ENCODE measurements at places on chromosomes 13 and 19. TPM values are rescaled to one million over a fixed set of nuclear protein-coding genes. Genes with fewer than 3 reads are reported as not detected.

DNA sequence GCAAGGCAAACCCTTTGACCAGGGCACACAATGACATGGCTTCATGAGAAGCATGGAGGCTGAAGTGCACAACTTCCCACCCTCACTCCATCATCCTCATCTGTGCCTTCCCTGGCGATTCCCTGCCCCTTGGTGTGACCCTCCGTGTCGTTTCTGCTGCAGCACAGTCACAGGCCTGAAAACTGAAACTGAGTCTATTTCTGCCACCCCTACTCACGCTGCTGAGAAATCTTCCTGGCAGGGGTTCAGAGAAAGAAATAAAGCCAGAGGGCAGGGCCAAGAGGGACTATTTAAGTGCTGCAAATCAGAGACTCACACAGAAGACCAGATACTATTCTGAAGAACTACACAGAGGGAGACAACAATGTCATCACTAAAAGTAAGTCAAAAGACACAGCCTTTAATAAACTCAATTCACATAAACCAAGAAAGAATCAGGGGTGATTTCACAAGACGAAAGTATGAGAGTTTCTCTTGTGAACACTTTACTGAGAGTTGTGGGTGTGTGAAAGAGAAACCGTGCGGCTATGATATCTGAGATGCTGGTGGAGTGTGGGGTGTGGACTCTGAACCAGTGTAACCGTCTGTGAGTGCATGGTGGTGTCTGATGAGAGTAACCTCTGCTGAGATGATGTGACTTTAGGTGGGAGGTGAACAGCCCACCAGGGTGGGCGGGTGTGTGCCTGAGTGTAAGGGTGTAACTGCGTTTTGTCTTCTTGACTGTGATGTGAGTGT is 23.5 kb downstream of the LGALS16 start:
- no peaks in the 10 kb centered on the region for H3K27me3 ChIP-seq
- peak overlapping the region; percentile 85 for H3K27ac ChIP-seq
- H3K4me1 ChIP-seq: peaks cover 8% of the 10 kb centered on the region
- H3K36me3 ChIP-seq: no peaks in the 10 kb centered on the region
- DNase-seq: peak; percentile 60

DNA sequence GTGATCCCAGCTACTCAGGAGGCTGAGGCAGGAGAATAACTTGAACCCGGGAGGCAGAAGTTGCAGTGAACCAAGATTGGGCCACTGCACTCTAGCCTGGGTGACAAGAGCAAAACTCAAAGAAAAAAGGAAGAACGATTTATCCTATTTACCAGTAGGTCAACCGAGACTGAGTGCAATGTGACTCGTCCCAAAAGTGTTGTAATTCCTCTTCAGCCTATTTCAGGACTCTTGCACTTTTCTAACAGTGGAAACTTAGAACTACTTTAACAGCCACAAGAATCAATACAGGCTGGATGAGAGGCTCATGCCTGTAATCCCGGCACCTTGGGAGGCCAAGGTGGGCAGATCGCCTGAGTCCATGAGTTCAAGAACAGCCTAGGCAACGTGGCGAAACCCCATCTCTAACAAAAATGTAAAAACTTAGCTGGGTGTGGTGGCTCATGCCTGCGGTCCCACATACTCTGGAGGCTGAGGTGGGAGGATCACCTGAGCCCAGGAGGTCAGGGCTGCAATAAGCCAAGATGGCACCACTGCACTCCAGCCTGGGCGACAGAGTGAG is 4.3 kb upstream of the NR1H2 start:
- no peaks in the 10 kb centered on the region for H3K27me3 ChIP-seq
- H3K27ac ChIP-seq: no peak overlapping the region
- no peaks in the 10 kb centered on the region for H3K36me3 ChIP-seq

GRCh38 chr19:51361239-51361638 is 4.9 kb downstream of the ETFB start:
- H3K4me3 ChIP-seq: no peak overlapping the region
- H3K36me3 ChIP-seq: no peaks in the 10 kb centered on the region
- H3K27ac ChIP-seq: no peak overlapping the region
- DNase-seq: no peak
- no peaks in the 10 kb centered on the region for H3K27me3 ChIP-seq

GRCh38 chr13:79987761-79988160 is 353.2 kb downstream of the SPRY2 start:
- H3K36me3 ChIP-seq: no peaks in the 10 kb centered on the region
- H3K4me3 ChIP-seq: no peak overlapping the region
- no peak overlapping the region for H3K27ac ChIP-seq

DNA sequence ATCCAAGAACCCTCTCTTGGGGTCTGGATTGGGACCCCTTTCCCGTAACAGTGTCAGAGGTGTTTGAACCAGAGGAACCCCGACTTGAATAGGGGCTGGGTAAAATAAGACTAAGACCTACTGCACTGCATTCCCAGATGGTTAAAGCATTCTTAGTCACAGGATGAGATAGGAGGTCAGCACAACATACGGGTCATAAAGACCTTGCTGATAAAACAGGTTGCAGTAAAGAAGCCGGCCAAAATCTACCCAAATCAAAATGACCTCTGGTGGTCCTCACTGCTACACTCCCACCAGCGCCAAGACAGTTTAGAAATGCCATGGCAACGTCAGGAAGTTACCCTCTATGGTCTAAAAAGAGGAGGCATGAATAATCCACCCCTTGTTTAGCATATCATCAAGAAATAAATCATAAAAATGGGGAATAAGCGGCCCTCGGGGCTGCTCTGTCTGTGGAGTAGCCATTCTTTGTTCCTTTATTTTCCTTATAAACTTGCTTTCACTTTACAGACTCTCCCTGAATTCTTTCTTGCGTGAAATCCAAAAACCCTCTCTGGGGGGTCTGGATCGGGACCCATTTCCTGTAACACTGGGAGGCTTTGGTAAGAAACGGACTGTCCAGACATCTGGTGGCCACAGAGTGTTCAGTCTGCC is 4.4 kb upstream of the SIN3B start:
- H3K27me3 ChIP-seq: no peaks in the 10 kb centered on the region
- peak overlapping the region; percentile 90 for H3K27ac ChIP-seq
- DNase-seq: peak; percentile 96

DNA sequence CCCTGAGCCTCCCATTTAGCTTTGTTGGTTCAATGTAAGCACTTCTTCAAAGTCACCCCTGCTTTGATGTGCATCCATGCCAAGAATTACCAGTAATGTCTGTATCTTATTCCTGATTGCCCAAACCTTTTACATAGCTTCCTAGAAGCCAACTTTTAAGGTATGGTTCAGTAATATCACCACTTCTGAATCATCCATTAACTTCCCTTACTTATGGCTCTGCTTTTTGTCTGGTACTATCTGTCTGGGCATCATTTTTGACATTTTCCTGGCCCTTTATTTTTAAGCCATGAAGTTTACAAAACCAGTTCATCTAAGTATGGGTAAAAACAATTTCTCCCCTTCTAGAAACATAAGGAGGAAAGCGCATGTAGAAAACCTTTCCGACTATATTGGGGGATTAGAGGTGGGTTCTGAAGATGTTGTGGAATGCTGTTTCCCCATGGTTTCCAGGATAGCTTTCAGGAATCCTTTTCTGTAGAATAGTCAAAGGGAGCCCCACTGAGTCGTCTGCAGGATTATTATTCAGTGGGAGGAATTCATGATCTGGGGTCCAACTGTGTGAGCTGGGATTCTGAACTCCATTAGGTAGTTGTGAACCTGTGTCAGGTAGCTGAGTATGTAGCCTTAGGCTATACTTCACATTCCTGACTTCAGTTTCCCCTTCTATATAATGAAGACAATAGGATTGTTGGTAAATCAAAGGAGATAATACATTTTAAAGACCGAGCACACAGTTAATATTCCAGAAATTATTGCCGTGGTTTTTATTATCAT is 163.8 kb downstream of the SUCLA2 start:
- no peak overlapping the region for H3K27ac ChIP-seq
- H3K36me3 ChIP-seq: no peaks in the 10 kb centered on the region
- no peak for DNase-seq
- H3K4me1 ChIP-seq: no peaks in the 10 kb centered on the region
- no peak overlapping the region for H3K4me3 ChIP-seq
- no peaks in the 10 kb centered on the region for H3K27me3 ChIP-seq

GRCh38 chr19:400976-401865 is 7.7 kb downstream of the C2CD4C start:
- H3K27ac ChIP-seq: no peak overlapping the region
- no peak overlapping the region for H3K4me3 ChIP-seq
- peaks cover 11% of the 10 kb centered on the region for H3K4me1 ChIP-seq
- peaks cover 16% of the 10 kb centered on the region for H3K27me3 ChIP-seq
- DNase-seq: no peak

GRCh38 chr13:86882835-86883234 is 788.3 kb upstream of the SLITRK5 start:
- DNase-seq: no peak
- no peaks in the 10 kb centered on the region for H3K4me1 ChIP-seq
- H3K4me3 ChIP-seq: no peak overlapping the region
- H3K27ac ChIP-seq: no peak overlapping the region
- H3K36me3 ChIP-seq: no peaks in the 10 kb centered on the region
- H3K27me3 ChIP-seq: no peaks in the 10 kb centered on the region

- no peak overlapping the region for H3K4me3 ChIP-seq
- H3K27ac ChIP-seq: no peak overlapping the region
- H3K27me3 ChIP-seq: no peaks in the 10 kb centered on the region
- H3K4me1 ChIP-seq: peaks cover 44% of the 10 kb centered on the region
- peaks cover 13% of the 10 kb centered on the region for H3K36me3 ChIP-seq
- no peak for DNase-seq
Measured at GRCh38 chr19:5153601-5154128, 184.8 kb downstream of the KDM4B start.

DNA sequence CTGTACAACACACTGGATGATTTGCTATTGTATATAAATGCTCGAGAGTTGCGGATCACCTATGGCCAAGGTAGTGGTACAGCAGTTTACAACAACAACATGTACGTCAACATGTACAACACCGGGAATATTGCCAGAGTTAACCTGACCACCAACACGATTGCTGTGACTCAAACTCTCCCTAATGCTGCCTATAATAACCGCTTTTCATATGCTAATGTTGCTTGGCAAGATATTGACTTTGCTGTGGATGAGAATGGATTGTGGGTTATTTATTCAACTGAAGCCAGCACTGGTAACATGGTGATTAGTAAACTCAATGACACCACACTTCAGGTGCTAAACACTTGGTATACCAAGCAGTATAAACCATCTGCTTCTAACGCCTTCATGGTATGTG is 21.5 kb downstream of the OLFM4 start:
- no peak for DNase-seq
- H3K36me3 ChIP-seq: no peaks in the 10 kb centered on the region
- H3K27ac ChIP-seq: no peak overlapping the region
- H3K4me3 ChIP-seq: no peak overlapping the region
- no peaks in the 10 kb centered on the region for H3K27me3 ChIP-seq

DNA sequence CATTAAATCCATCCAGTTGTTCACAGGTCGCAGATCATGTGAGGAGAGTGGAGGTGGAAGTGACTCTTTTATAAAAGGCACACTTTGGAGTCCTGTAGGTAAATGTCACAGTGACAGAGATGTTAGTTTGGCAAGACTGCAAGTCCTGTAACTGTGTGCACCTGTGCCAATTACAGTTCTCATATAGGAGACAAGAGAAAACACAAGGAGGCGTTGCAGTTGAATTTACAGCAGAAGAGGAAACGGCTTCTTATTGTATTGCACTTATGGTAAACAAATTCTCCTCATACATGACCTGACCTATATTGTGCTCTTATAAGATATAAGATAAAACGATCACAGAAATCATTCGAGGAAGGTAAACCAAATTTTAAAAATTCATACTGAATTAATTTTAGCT is 732.8 kb upstream of the SLC10A2 start:
- H3K4me1 ChIP-seq: no peaks in the 10 kb centered on the region
- H3K36me3 ChIP-seq: no peaks in the 10 kb centered on the region
- no peak overlapping the region for H3K27ac ChIP-seq
- H3K4me3 ChIP-seq: no peak overlapping the region

- no peak overlapping the region for H3K27ac ChIP-seq
- no peaks in the 10 kb centered on the region for H3K4me1 ChIP-seq
- no peak overlapping the region for H3K4me3 ChIP-seq
- H3K36me3 ChIP-seq: no peaks in the 10 kb centered on the region
Measured at GRCh38 chr13:79999601-80000000, 341.3 kb downstream of the SPRY2 start.

The S1PR4 gene
- 0.58 TPM for total RNA-seq

The LILRB4 gene
- 0.71 TPM for total RNA-seq

The SLC25A41 gene
- total RNA-seq: 0.22 TPM

The CD37 gene
- 1.1 TPM for total RNA-seq

The POLR1G gene
- 7.7 TPM for total RNA-seq

The ZNF845 gene
- total RNA-seq: 9.6 TPM

The ZNF528 gene
- total RNA-seq: 30.0 TPM

The ANKLE1 gene
- total RNA-seq: 0.44 TPM

The CAPS gene
- 5.1 TPM for total RNA-seq

The STARD13 gene
- total RNA-seq: 25.3 TPM

The C1QTNF9B gene
- total RNA-seq: 2.9 TPM

Measured in muscle of leg (tissue), 16 donors.